ENCODE measurements at places on chromosomes 16 and 17.

DNA sequence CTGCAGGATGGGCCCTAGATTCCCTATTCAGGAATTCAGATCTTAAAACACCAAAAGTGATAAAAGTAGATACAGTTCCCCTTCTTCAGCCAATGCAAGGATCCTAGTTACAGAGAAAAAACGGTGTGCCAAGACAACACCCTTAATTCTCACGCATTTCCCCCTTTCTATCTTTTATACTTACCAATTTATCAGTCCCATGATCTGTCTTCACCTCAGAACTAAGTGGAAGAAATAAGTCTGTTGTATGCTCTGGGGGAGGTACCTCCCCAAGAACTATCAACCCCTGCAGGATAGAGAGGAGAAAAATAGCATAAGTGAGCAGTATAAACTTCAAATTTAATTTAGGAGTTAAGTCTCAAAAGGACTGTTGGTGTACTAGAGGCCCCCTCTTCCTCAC, 83.2 kb downstream of the STH start:
- DNase-seq = no peak

DNA sequence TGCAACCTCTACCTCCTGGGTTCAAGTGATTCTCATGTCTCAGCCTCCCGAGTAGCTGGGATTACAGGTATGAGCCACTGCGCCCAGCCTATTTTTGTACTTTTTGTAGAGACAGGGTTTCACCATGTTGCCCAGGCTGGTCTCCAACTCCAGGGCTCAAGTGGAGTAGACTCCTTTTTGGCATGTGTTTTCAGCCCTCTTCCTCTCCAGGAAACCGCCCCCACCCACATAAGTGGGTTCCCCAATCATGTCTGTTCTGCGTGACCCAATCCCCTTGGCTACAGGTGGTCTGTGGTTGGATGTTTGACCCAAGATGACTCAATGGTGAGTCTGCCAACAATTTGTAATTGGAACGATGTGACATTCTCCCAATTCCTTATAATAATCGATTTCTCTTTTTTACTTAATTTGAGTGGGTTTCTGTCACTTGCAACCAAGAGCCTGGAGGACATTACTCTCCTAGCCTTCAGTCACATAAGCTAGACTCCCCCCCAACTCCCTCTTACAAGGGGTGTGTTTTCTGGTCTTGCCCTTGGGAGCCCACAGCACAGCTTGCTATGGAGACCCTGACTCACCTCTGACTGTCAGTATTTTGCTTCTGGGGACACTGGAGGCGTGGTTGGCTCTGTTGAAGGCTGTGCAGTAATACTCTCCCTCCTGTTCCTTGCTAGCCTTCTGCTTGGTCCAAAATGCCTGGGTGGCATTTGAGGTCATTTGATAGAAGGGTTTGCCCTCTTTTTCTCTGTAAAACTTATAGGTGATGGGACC, 34.9 kb downstream of the PECAM1 start:
- DNase-seq = no peak

- DNase-seq = no peak
Measured at GRCh38 chr16:24282141-24282540, 26.0 kb downstream of the CACNG3 start.

- peak; percentile 23 for DNase-seq
Measured at GRCh38 chr17:63446753-63447470, 806 bp upstream of the CYB561 start.

GRCh38 chr16:60727851-60728250, 1308.4 kb downstream of the CDH8 start:
- no peak for DNase-seq

DNA sequence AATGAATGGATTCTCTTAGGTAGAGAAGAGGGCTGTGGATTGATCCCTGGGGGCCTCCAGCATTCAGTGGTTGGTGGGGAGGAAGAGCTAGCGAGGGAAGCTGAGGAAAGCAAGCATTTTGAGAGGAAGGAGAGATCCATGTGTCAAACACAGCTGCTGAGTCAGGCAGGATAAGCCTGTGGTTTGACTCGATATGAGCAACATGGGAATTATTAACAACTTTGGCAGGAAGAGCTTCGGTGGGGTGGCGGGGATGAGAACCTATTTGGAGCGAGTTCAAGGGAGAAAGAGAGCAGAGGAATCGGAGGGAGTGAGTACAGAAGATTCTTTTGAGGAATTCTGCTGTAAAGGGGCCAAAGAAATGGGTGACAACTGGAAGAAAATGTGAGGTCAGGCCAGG, 59.5 kb upstream of the CDC42EP4 start:
- no peak for DNase-seq

Measured in stimulated activated CD4-positive, alpha-beta T cell treated with anti-CD3 and anti-CD28 coated beads, Interleukin-1b, Interleukin-23, amount 100 ng/mL, for 24 hours (primary cell).